Stimulated activated CD4-positive, alpha-beta T cell treated with anti-CD3 and anti-CD28 coated beads, Interleukin-2, amount 100 ng/mL, for 48 hours (primary cell): ENCODE measurements at places on chromosomes 3 and 15.

- no peak for DNase-seq
Measured at GRCh38 chr3:170632780-170633179, 46.9 kb upstream of the SLC7A14 start.

DNA sequence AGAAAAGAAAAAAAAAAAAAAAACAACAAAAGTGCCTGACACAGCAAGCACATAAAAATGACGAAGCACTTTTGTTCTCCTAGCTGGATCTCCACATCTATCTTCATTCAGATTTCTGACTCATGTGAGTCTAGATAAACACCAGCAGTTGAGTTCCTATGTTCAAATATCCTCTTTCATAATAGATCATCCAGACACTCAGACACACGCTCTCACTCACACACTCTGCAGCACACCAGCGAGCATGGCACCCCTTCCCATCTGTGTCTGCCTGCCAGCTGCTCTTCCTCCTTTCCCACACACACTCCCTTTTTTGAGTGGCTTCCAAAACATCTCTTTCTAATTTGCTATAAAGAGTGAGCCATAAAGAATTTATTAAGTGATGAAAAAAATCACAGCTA lies 19.8 kb upstream of the CELF6 start:
- no peak for DNase-seq

DNA sequence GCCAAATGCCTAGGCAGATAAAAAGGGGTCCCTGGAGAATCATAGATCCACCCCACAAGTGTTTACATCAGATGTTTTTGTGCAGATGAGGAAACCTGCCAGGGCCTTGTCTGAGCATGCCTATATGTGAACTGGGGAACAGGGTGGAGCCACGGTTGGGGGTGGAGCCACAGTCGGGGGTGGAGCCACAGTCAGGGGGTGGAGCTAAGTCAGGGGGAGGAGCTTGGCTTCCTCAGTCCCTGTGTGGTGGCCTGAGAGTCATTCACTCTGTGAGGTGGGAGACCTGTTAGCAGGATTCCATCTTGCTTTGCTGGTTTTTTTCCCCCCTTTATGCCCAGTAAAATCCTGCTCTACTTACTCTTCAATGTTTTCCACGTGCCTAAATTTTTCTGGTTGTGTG lies 57.8 kb upstream of the TGFBR2 start:
- DNase-seq = no peak

DNA sequence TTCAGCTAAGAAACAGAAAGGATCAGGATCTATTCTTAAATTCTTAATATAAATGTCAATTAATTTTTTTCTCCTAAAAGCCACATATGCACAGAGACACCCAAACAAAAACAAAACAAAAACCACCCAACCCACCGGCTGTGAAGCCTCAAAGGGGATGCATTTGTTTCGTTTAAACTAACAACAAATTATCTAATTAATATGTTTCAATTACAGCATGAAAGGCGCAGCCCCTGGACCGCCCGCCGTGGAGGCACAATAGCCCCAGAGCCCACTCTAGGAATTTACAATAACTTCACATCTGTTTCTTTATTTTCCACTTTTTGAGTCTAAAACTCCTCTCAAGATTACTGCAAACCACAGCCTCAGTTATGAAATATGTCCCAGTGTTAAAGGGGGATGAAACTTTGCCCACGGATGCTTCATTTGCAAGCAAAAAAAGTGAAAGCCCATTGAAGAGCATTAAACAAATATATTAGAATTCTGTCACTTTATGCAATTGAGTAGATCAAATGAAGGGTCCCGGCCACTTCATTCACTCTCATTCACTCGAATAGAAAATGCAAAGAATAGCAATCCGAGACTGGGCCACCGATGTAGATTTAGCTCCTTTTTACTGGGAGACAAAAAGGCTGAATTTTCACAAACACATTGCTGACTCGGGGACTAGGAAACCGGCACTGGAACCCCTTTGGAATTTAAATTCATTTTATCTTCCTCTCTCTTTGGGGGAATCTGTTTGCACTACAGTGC lies 6.0 kb downstream of the FOXB1 start:
- no peak for DNase-seq
